Panc1 (cell line): ENCODE measurements at places on chromosomes 6 and 20.
A peak's percentile ranks its signal among the peaks of the same experiment; 100 is the strongest.

DNA sequence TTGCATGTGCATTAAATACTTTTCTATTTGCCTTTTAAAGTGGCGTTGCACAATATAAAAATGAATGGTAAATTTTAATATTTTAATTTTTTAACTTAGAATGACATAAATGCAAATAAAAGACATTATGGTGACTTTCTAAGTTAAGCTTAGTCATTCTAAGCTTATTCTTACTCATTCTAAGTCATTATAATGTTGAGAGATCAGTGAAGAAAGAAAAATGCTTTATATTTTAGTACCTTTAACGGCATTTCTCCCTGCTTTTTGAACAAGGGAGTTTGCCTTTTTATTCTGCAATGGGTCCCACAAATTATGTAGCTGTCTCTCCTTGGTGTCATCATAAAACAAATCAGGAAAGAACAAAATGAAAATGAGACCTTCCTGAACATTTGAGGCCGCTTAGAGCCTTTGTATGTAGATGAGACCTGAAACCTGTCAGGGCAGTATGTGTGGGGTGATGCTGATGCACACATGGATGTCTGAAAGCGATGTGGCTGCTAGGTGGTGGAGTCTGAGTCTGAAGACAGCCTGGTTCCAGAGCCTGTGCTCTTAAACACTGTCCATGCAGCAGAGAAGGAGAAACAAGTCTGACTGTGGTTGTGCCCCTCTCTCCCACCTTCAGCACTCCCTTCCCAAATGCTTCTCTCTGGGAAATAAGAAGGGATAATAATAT is 158.0 kb downstream of the PHF3 start:
- H3K27ac ChIP-seq, result no peak overlapping the region
- DNase-seq, result no peak
- no peak overlapping the region for H3K4me3 ChIP-seq
- no peaks in the 10 kb centered on the region for H3K4me1 ChIP-seq

DNA sequence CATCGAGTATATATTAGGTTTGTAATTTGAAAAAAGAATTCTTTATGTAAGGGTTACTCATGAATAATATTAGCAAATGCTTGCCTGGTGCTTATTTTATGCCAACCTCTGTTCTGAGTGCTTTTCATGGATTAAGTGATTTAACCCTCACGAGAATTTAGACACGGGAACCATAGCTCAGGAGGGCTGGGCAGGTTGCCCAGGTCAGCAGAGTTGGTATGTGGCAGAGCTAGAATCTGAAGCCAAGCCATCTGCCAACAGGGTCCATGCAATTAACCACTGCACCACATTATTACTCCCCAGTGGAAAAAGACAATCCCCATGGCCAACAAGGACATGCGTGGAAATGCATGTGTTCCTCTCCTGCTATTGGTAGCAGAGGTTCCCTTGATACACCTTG is 345.6 kb downstream of the CDC5L start:
- peaks cover 32% of the 10 kb centered on the region for H3K4me1 ChIP-seq
- H3K27me3 ChIP-seq, result no peaks in the 10 kb centered on the region
- H3K36me3 ChIP-seq, result no peaks in the 10 kb centered on the region
- no peak for DNase-seq

GRCh38 chr6:87214831-87215230 is 59.5 kb downstream of the ZNF292 start:
- H3K36me3 ChIP-seq, result peaks cover 24% of the 10 kb centered on the region
- peaks cover 22% of the 10 kb centered on the region for H3K4me1 ChIP-seq
- DNase-seq, result no peak
- H3K27ac ChIP-seq, result no peak overlapping the region

GRCh38 chr6:8499540-8499939 is 64.2 kb upstream of the SLC35B3 start:
- no peak overlapping the region for H3K27ac ChIP-seq
- H3K4me3 ChIP-seq, result no peak overlapping the region
- no peaks in the 10 kb centered on the region for H3K36me3 ChIP-seq

DNA sequence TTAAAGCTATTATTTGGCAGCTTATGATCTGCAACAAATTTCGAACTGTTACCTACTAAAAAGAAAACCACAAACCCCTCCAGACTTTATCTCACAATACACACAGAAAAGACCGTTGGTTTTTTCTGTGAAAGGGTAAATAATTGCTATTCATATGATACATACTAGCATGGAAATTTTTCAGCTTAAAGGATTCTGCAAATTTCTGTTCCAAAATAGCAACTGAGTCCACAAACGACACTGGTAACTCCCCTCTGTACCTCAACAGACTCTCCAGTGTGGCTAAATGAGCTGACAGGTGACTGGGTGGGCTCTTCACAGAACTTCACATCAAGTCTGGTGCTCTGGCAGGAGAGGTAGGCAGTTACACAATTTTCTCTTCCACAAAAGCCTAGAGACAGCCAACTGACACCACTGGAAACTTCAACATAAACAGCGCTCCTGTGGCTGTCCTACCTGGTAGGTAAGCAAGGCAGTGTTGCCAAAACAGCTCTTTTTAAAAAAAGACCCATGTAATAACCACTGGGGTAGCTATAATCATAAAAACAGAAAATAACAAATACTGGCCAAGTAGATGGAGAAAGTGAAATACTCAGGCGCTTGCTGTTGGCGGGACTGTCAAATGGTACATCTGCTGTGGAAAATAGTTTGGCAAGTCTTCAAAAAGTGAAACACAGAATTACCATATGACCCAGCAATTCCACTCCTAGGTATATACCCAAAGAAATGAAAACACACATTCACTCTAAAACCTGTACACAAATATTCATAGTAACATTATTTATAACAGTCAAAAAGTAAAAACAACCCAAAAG is 37.8 kb downstream of the ELOVL5 start:
- H3K27ac ChIP-seq, result peak overlapping the region; percentile 89
- no peaks in the 10 kb centered on the region for H3K36me3 ChIP-seq
- H3K27me3 ChIP-seq, result no peaks in the 10 kb centered on the region
